ENCODE measurements at places on chromosomes 11 and 22.

GRCh38 chr11:18641677-18642076, 7.5 kb upstream of the SPTY2D1 start:
- DNase-seq = no peak

GRCh38 chr22:30535182-30535581, 11.4 kb downstream of the SEC14L6 start:
- no peak for DNase-seq

- no peak for DNase-seq
These were observed 40.8 kb downstream of the PDHX start for GRCh38 chr11:34957206-34957605.

- DNase-seq = no peak
These were observed 4.7 kb downstream of the BET1L start for GRCh38 chr11:202490-202889.
